ENCODE measurements at places on chromosomes 2 and 18. TPM values are rescaled to one million over a fixed set of nuclear protein-coding genes. Genes with fewer than 3 reads are reported as not detected.

Gene CYRIA
- total RNA-seq = 2.8 TPM

Gene COL5A2
- 15.8 TPM for total RNA-seq

Gene GCKR
- total RNA-seq = not detected

Gene KDM3A
- 33.1 TPM for total RNA-seq

Gene ASAP2
- total RNA-seq = 20.3 TPM

All from right atrium auricular region (tissue), 2 donors.